Heart right ventricle (tissue), 16 donors: ENCODE measurements at places on chromosomes 6 and 20. TPM values are rescaled to one million over a fixed set of nuclear protein-coding genes. Genes with fewer than 3 reads are reported as not detected.

DNA sequence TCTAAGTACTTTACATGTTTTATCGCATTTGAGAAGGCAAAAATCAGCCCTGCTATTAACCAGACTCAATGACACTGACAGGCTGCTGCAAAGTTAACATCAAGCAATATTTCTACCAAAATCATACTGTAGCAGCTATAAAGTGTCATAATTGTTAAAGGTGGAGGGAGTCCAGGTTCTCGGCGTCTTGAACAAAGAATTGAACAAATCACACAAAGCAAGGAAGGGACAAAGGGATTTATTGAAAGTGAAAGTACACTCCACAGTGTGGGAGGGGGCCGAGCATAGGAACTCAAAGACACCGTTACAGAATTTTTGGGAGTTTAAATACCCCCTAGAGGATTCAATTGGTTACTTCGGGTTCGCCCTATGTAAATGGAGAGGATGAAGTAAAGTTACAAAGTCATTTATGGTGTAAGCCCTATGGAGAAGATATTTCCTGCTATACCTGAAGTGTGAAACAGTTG, 12.9 kb upstream of the ZNF391 start:
- DNase-seq = no peak

- DNase-seq = no peak
These were observed 144.2 kb downstream of the ARHGAP18 start for GRCh38 chr6:129565811-129566210.

DNA sequence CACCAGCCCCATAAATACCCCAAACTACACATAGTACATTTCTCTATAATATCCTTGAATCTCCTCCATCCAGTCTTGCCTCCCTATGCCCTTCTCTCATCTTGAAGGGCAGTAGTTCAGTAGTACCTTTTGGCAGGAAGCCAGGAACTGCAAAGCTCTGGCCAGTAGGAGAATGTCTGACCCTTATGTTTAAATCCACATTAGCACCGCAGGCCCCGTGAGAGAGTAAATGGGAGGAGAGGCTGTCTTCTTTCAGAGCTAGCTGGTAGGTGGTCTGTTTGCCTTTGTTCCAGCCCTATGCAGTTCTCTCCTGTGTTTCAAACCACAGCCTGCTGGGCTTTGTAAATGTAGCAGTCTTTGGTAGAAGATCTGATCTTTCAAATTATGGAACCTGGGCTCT, 690.7 kb downstream of the DOK5 start:
- no peak for DNase-seq

DNA sequence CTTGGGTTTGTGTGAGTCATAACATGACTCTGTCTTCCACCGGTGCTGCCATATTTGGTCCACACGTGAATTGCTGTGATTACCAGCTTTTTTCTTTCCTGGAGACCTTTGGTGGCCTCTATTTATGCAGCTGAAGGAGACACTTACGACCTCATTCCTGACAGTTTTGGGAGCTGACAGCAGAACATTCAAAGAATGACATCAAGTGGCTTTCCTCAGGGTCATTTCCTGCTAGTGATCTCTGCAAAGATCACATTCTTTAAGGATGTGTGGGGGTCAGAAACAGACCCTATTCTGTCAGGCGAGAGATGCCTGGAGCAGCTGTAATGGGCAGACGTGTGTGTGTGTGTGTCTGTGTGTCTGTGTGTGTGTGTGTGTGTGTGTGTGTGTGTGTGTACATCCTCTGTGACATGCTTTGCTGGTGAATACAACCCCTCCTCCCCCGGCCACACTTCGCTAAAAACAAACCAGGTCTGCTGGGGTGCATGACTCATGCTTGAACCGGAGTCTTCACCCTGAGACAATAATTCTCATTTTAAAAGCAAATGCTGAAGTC, 115.6 kb downstream of the TMEM170B start:
- DNase-seq = no peak

GRCh38 chr6:36848658-36849441, 9.6 kb upstream of the CPNE5 start:
- DNase-seq = peak; percentile 67

DNA sequence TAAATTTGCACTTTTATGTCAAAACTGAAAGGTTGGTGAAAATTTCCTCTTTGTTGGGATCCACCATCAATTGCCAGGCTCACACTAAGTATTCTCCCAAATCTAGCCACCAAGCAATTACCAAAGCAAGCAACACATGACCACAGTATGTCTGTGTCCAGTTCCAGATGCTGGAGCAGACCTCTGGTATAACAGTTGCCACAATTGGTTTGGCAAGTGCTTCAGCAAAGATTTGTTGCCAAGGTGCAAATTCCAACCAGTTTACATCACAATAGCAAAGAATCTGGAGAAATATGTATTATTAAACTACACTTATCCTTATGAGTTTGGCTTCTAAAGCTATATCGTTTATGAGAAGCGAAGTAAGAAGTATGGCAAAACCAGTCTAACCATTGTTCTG, 6.4 kb downstream of the GTF2H5 start:
- DNase-seq = no peak

- no peak for DNase-seq
These were observed 24.9 kb downstream of the SLC22A23 start for GRCh38 chr6:3431994-3432393.

- no peak for DNase-seq
These were observed 26.3 kb upstream of the ZFP64 start for GRCh38 chr20:52217689-52218395.

GRCh38 chr20:23404196-23404595, 17.1 kb downstream of the NAPB start:
- DNase-seq = no peak

- DNase-seq = no peak
These were observed 35.0 kb upstream of the EPB41L1 start for GRCh38 chr20:36119537-36119936.

- DNase-seq = no peak
These were observed 55.9 kb upstream of the ISM1 start for GRCh38 chr20:13165203-13165602.

DNA sequence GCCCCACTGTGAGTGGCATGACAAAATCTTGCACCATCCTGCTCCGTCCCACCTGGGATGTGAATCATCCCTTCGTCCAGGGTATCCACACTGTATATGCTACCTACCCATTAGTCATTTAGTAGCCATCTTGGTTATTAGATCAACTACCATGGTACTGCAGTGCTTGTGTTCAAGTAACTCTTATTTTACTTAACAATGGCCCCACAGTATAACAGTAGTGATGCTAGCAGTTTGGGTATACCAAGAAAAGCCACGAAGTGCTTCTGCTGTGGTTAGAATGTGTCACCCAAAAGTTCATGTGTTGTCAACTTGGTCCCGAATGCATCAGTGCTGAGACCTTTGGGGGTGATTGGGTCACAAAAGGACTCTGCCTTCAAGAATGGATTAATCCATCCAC, 11.7 kb downstream of the OSER1 start:
- DNase-seq = no peak

- no peak for DNase-seq
These were observed 12.2 kb upstream of the C6orf58 start for GRCh38 chr6:127564761-127565160.

DNA sequence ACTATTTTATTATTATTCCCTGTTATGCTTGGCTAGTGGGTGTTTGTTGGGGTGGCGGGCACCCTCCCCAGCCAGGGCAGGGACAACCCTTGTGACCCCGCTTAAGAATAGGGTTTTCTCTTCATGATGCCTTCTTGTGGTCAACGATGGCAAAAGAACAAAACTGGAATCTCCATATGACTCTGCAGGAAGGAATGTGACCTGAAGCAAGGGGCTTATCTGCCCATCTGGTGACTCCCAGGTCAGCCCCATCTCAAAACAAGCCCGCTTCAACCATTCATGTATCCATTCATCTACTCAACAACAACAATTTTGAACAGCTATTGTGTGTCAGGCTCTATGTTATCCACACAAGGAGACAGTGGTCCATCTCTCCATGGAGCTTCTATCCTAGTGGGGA, 30.9 kb upstream of the TGM6 start:
- DNase-seq = no peak

DNA sequence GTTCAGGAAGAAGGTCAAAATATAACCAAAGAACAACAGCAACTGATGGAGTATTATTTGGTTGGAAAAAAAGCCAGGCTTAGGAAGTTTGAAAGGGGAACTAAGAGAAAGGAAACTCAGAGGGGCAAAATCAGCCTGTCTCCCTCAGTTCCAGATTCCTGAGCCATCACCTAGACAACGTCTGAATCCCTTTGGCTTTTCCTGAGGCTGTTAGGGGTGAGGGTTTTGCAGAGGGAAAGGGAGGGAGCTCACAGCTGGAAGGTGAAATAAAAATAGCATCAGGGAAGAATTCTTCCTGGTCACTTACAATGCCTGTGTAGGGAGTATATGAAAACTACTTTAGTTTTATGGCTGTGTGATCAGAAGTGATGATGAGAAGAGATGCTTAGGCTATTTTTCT, 100.5 kb downstream of the SOBP start:
- no peak for DNase-seq

DNA sequence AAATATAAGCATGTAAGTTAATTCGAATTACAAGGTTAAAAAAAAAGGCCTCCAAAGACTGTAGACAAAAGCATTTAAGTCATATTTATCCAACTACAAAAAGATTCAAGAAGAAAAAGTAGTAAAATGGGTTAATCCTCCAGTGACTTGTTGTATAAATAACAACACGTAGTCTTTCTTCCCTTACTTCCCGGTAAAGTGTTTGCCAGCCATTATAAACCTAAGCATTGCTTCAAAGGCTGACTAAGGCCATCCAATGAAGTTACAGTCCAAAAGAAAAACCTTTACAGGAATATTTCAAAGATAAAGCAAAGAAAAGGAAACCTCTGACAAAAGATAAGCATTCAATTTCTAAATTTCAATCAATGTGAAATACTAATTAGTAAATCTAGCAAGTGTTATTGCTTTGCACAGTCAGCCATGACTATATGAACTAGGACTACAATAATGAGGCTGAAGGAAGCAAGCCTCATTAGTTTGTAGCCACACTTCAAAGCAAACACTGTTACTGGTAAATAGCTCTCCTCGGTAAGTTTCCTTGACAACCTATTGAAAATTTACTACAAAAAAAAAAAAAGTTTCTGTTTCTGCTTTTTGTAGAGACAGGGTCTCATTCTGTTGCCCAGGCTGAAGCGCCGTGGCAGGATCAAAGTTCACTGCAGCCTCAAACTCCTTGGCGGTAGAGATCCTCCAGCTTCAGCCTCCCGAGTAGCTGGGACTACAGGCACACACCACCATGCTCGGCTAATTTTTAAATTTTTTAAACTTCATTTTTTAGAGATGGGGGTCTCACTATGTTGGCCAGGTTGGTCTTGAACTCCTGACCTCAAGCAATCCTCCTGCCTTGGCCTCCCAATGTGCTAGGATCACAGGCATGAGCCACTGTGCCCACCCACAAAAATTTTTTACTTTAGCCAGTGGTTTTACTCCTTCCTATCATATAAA, 46.0 kb downstream of the NUDT3 start:
- DNase-seq = no peak

DNA sequence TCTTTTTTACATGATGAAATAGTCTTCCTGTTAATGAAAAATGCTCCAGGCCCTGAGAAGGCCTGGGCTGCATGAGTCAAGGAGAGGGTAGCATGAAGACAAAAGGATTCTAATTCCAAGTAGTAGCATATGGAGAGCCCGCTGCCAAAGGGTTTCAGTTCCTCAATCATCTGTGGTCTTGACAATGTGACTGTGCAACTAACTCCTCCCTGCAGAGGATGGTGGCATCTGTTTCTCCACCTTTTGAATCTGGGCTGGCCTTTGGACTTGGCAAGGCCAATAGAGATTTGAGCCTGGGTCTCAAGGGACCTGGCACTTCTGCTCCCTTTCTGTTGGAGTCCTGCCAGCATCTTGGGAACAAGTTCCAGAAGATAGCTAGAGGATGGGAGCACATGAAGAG, 35.1 kb upstream of the ANKEF1 start:
- DNase-seq = no peak

GRCh38 chr6:19665613-19665909, 171.6 kb upstream of the ID4 start:
- no peak for DNase-seq

- DNase-seq = no peak
These were observed 86.1 kb downstream of the MAP7 start for GRCh38 chr6:136464148-136464547.

DNA sequence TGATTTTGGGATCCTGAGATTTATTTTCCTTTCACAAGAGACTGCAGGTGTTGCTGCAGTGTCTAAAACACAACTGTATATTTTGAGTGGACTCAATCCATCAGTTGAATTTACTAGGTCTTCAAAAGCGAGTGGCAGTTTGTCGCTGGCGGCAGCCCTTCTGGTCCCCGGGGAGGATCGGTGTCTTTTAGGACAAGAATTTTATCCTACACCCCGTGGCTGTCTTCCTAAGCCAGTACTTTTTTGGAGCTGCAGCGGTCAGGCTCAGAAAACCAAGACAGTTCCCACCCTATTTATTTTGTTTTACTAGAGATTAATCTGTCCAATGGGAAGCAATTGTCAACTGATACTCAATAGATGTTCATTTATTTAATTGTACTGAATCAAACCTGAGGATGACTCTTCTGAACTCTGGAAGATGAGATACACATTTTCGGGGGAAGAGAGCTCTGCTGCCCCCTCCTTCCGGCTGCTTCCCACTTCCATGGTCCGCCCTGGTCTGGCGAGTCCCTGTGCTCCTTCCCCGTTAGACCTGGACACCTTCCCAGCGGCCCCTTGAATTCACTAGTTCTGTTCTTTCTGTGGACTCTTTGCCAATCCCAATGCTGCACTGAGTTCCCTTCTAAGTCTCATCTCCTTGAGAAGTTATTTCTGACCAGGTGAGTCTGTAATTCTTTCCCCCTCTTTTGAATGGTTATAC, 90.6 kb downstream of the ERMARD start:
- no peak for DNase-seq

PTCHD4 gene
- total RNA-seq = 0.67 TPM

TBX18 gene
- total RNA-seq = 2.1 TPM

ARFGEF3 gene
- total RNA-seq = 5.3 TPM

TRAPPC3L gene
- not detected for total RNA-seq

CASS4 gene
- total RNA-seq = 0.32 TPM

MBOAT1 gene
- 6.9 TPM for total RNA-seq

SCRT2 gene
- not detected for total RNA-seq

ACTL10 gene
- 0.32 TPM for total RNA-seq

APCDD1L gene
- total RNA-seq = 0.67 TPM

ID4 gene
- 1.2 TPM for total RNA-seq

KIF25 gene
- 0.39 TPM for total RNA-seq

PGM3 gene
- 19.1 TPM for total RNA-seq

HEY2 gene
- total RNA-seq = 27.1 TPM
